Foreskin melanocyte (primary cell): ENCODE measurements at places on chromosomes 4 and X.

- no peak for DNase-seq
Observed at GRCh38 chr4:88159229-88159725, 838 bp upstream of the ABCG2 start.

- DNase-seq = no peak
Observed at GRCh38 chr4:76624931-76625715, 190.1 kb downstream of the SHROOM3 start.

DNA sequence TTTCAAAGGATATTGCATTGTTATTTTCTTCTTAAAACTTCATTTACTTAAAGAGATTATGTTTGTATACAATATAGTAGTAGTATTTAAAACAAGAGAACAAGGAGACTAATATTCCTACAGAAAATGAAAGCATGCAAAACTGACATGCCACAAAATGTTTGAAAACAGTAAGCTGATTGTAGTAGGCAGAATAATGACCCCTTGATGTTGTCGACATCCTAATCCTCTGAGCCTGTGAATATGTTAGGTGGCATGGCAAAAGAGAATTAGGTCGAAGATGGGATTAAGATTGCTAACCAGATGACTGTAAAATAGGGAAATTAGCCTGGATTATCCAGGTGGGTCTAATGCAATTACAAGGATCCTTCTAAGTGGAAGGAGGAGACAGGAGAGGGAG is 522.2 kb upstream of the NR3C2 start:
- DNase-seq = peak; percentile 58

- DNase-seq = no peak
Observed at GRCh38 chr4:56466910-56467283, 520 bp upstream of the SRP72 start.

DNA sequence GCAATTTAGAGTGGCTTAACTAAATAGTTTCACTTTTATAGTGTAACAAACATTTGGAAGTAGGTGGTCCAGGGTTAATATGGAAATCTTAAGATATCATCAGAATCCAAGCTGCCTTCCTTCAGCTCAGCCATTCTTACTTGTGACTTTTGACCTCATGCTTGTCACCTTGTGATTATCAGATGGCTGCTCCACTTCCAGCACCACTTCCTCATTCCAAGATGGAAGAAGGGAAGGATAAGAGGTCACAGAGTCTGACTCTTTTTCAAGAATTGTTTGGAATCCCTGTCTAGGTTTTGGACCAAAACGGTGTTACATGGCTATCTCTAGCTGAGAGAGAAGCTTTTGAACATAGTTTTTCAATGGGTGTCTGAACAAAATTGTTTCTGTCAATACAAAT is 39.9 kb downstream of the MTTP start:
- DNase-seq = no peak

DNA sequence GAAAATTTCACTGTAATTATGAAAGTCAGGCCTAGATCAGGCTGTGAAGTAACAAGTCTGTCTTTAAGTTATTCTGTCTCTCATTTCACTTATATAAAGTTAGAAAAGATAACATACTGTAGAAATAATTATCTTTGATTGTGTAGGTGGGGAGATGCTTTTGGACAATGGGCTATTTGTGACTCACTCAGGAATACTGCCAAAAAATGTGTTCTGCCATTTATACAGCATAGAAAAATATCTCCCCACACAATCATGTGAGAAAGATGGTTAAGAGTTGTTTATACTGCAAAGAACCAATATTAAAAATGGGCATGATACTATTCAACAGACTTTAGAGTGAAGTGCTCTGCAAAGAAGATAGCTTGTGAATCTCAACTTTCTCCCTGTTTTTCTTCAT is 95.0 kb upstream of the GABRA2 start:
- peak; percentile 36 for DNase-seq
